ENCODE measurements at places on chromosomes 7 and 10.
A peak's percentile ranks its signal among the peaks of the same experiment; 100 is the strongest.

DNA sequence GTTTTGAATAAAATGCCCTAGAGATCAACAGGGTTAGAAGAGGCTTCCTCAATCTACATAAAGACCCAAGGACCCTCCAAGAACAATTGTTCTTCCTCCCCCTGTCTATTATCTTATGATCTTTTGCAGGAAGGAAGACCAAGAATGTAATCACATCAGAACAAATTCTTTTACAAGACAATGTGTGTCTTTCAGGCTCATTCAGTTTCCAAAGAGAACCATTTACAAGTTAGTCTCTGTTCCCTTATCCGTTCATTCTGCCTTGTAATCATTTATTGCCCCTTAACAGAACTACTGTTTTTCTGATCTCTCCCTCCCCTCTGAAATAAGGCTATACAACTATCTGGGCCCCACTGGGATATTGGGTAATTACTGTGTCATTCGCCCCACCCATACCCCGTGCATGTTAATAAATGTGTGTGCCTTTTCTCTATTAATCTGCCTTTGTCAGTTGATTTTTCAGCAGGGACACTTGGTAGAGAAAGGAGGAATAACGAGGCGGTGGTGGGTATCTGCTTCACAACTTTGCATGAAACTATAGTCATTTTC, 5.7 kb upstream of the MKRN1 start:
- DNase-seq: no peak

GRCh38 chr7:158811461-158811860, 17.8 kb downstream of the ESYT2 start:
- peak; percentile 63 for DNase-seq

DNA sequence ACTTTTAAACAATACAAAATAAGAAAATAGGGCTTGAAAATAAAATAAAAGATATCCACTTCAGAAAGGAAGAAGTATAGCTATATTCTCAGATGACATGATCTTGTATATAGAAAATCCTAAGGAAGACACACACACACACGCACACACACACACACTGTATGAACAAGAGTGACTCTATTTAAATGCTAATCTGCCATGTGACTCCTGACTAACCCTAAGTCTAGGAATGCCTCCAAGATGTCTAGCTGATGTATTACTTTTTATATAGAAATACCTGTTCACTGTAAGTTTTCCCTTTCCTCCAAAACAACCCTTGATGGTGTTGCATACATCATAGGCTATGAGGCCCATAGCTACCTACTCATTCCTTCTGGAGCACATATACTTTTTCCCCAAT, 173.1 kb upstream of the LRRTM3 start:
- peak; percentile 30 for DNase-seq

DNA sequence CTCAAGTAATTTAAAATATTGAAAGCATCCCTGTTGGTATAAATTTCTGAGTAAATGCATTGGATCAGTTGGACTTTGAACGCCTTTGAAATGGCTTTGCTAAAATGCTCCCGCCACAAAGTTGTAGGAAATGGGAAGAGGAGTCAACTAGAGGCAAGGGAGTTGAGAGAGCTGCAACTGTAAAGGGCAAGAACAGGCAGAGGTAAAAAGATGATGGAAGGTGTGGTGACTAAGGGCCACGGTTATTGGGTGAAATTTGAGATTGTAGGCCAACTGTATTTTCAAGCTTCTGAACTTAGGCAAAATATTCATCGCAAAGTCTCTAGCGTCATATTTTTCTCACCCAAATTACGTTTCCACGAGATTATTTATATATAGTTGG, 595 bp upstream of the SUMF2 start:
- DNase-seq: no peak

DNA sequence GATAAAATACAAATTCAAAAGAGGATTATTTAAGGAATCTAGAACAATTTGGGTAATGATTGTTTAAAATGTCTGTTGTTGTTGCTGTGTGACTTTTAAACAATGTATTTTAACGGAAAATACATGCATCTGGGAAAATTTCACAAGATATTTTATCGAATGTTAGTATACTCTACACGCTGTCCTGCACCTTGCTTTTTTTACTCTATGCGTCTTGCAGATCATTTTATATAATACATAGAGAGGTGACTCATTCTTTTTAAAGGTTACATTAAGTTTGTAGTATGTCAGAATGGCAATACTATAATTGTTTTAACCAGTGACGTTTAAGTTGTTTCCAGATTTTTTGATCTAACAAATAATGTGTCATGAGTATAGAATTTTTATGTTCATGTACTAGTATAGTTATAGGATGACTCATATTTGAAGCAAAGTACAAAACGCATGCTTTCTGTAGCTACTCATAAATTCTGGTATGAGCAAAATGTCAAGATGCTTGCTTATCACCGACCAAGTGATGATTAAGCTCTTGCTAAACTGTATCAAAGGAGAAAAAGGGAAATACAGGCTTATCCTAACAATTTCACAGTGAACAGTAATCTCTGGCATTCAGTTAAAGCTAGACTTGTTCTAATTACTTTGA, 4.9 kb downstream of the DKK1 start:
- DNase-seq: peak; percentile 98

Data from fibroblast of skin of right quadriceps (primary cell).